ENCODE measurements at places on chromosomes 4 and X.
A peak's percentile ranks its signal among the peaks of the same experiment; 100 is the strongest.

- peak; percentile 47 for DNase-seq
Observed at GRCh38 chr4:8607603-8608481, 15.3 kb downstream of the CPZ start.

DNA sequence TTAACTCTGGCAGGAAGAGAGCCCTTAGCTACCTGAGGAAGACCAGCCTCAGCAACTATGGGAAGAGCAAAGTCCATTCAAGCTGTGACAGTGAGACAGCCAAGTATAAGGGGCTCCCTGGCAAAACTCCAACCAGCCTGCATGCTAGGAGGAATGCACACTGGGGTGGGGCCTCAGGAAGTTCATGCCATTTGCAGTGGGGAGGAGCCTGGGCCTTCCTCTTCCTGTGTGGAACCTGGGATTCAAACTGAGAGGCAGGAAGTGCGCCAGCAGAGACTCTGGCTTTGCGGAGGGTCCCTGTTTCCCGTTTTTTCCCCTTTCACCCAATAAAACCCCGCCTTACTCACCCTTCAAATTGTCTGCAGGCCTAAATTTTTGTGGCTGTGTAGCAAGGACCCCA lies 33.0 kb downstream of the TFDP3 start:
- DNase-seq, result no peak

- no peak for DNase-seq
Observed at GRCh38 chrX:40062525-40063155, 35.1 kb downstream of the BCOR start.

DNA sequence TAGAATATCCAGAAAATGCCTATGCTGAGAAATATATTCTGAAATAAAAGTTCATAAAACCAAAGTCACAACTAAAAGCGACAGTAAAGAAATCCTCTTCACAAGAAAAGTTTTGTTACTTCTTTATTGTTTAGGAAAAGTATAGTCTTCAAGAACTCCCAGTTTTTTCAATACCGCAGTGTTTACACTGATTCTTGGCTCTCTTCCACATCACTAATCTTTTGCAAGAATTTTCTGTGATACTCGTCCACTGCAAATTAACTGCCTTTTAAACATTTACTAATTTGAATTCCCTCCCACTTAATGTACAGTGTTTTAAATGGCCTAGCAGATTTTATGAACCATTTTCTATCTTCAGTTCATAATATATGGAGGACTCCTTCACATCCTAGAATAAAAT lies 65.1 kb downstream of the HPGDS start:
- no peak for DNase-seq

- no peak for DNase-seq
Observed at GRCh38 chr4:53055274-53055673, 193.2 kb downstream of the RASL11B start.

- DNase-seq, result no peak
Observed at GRCh38 chr4:159052315-159052714, 50.6 kb upstream of the RAPGEF2 start.

DNA sequence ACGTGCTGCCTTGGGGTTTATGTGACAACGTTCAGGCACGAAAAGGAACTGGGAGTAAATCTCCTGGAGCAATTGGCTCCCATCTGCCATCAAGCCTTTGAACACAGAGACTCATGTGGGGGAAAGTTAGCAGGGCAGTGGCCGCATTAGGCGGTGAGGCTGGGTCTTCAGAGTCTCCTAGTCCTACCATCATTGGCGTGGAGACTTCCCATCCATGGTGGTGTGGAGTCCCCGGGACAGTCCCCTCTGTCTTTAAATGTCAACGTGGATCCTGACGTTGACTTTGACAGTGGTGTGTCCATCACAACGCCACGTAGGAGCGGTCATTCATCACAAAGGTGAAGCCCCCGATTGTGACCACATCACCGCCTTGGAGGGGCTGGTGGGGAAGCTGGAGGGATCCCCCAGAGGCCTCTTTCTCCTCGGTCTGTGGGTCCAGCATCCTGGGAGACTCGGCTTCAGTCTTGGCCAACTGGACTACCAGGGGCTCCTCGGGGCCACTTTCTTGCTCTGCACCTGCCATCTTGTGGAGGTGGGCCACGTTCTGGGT lies 21.8 kb downstream of the CRLF2 start:
- DNase-seq, result no peak

- no peak for DNase-seq
Observed at GRCh38 chr4:88429401-88429800, 27.5 kb upstream of the HERC5 start.

DNA sequence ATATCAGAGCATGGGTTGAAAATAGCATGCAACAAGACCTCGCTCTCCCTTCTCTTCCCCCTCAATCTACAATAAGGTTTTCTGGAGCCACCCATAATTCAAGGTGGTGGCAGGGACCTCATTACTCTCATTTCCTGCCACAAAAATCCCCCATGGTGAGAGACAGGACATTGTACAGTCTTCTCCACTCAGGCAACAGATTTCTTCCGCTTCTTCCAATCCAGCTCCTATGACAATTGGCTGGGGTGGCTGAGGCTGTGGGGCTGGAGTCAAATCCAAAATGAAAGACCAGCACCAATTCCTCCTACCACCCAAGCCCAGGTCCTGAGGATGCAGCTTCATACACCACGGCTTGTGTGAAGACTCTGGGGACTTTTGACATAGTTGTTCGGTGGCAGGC lies 40.3 kb upstream of the NKRF start:
- DNase-seq, result no peak

- DNase-seq, result no peak
Observed at GRCh38 chr4:74311696-74312313, 3.5 kb downstream of the EPGN start.

DNA sequence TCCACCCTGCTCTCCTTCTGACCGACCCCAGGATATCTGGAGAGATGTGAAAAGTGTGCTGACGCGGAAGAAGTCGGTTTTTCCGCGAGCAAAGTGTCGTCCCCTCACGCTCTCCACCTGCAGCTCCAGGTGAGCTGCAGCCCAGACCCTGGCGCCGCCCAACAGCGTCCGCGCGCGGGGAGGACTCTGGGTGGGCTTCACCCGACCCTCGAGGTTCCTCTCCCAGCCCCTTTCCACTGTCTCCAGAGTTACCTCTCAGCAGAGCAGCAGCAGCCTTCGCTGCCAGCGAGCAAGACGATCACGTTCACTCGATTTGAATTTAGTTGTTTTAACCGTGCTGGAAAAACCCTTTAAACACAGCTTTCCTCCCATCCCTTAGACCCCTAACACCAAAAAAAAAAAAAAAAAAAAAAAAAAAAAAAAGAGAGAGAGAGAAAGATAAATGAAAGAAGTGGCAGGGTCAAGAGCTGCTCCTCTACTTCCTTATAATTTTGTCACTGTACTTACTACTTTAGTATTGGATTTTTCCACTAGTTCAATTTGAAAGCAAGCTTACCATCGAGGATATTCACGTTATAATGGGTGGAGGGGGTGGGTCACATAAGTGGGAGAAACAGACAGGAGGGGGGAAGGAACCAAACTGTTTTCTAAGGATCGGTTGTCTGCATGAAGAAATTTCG lies 758 bp upstream of the NR3C2 start:
- no peak for DNase-seq

DNA sequence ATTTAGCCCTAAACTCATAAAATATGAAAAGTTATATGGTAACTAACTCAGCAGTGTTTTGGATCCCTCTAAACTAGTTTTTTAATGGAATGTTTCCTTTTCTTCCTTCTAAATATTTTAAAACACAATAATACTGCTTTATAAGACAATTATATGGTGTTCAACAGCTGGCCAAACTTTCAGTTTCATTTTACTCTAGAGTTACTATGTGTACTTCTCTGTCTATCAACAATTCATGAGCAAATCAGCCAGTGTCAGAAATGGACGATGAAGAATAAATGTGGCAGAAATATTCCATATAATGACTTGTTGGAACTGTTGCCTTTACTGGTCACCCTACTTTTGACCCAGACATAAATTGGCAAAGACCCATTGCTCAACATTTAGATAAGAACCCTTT lies 64.8 kb upstream of the CXXC4 start:
- DNase-seq, result no peak

- DNase-seq, result no peak
Observed at GRCh38 chr4:7892212-7893019, 47.2 kb downstream of the AFAP1 start.

DNA sequence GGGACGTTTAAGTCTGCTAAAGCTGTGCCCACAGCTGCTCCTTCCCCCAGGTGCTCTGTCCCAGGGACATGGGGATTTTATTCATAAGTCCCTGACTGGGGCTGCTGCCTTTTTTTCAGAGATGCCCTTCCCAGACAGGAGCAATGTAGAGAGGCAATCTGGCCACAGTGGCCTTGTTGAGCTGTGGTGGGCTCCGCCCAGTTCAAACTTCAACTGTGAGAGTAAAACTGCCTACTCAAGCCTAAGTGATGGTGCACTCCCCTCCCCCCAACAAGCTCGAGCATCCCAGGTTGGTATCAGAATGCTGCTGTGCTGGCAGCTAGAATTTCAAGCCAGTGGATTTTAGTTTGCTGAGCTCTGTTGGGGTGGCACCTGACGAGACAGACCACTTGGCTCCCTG lies 1371.4 kb downstream of the ADGRL3 start:
- DNase-seq, result no peak

DNA sequence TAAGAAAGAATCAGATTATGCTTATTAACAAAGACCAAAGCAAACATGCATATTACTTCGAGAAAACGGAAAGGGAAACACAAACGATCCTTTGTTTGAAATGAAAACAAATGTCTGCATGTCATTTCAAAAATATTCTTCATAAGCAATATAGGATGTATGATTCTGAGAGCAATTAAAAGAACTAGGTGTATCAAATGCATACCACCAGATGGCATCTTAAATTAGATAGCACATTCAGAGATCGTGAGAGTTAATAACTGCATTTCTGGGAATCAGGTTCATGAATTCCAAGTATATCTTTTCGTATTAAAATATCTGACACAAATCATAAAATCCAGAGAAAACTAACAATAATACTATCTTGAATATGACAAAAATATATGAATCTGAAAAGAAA lies 159.5 kb downstream of the PPP3CA start:
- DNase-seq, result no peak

- no peak for DNase-seq
Observed at GRCh38 chr4:72666910-72667309, 97.9 kb upstream of the ADAMTS3 start.

- DNase-seq, result no peak
Observed at GRCh38 chrX:123648028-123648810, 84.6 kb downstream of the THOC2 start.

GRCh38 chr4:88585917-88586316 lies 6.4 kb upstream of the HERC3 start:
- no peak for DNase-seq

- DNase-seq, result no peak
Observed at GRCh38 chr4:139774759-139775487, 109.3 kb downstream of the MGST2 start.

DNA sequence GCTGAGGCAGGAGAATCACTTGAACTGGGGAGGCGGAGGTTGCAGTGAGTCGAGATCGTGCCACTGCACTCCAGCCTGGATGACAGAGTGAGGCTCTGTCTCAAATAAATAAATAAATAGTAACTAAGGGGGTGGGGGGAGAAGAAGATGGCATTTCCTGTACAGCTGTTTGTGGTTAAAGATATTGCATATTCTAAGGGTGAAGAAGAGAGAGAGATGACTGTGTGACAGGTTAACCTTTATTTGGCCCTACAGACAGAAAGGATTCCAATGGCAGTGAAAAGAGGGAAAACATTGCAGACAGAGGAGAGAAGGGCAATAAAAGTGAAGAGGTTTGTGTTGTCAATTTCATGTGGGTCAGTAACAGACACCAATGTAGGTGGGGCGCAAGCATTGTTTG lies 9.4 kb downstream of the TASL start:
- no peak for DNase-seq

GRCh38 chrX:20181598-20182329 lies 40.1 kb upstream of the EIF1AX start:
- no peak for DNase-seq

DNA sequence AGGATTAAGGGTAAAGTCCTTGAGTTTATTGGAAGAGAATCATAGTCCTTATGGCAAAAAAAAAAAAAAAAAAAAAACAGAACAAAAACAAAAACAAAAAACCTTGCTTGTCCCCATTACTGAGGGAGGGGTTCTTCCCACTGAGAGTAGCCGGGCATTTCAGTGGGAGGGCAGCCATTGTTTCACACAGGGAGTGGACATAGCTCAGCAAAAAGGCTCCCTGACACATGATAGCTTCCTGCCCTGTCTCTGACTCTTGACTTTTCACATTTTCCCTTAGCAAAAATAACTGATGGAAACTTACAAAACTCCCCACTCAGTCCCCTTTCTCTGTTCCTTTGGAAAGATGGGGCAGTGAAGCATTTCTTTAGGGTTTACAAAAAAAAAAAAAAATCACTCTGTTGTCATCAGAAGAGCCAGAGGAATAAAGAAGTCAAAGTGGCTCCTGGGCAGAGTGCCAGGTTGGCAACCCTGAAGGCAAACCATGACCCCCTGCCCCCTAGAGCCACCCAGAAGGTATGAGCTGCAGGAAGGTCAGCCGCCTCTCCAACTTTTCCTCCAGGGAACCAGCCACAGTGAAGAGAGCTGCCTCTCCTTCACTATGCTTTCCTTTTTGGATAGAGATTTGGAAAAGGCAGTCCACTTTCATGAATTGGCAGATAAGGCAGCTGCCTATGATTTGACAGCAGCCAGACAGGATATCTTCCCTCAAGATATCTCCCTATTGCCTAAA lies 170.6 kb downstream of the KDR start:
- no peak for DNase-seq

GRCh38 chr4:151942971-151943370 lies 182.2 kb upstream of the GATB start:
- DNase-seq, result no peak

GRCh38 chrX:114365065-114365834 lies 218.6 kb upstream of the HTR2C start:
- no peak for DNase-seq

DNA sequence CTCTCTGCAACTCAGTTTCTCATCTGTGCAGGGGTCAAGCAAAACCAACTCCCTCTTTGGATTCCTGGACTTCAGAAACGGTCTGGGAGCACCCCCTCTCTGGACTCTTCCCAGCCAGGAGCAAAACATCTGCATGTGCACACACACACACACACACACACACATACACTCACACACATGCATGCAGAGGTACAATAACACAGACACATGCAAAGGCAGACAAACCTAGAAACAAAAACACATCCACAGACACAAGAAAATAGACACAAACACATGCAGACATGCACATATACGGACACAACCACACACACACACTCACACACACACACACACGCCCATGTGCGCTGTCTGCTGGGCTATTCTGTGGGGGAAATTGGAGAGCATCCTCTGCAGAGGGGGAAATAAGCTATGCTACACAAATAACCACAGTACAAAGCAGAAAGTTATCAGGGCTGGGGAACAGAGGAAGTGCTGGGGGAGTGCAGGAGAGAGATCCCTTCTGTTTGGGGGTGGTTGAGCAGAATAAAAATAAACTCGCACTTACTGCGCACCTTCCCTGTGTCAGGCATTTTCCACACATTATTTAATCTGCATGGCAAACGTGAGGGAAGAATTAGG lies 19.9 kb downstream of the IQSEC2 start:
- no peak for DNase-seq

GRCh38 chrX:135000516-135000915 lies 9.7 kb downstream of the SMIM10 start:
- DNase-seq, result no peak
